ENCODE measurements at places on chromosomes 12 and 14.

DNA sequence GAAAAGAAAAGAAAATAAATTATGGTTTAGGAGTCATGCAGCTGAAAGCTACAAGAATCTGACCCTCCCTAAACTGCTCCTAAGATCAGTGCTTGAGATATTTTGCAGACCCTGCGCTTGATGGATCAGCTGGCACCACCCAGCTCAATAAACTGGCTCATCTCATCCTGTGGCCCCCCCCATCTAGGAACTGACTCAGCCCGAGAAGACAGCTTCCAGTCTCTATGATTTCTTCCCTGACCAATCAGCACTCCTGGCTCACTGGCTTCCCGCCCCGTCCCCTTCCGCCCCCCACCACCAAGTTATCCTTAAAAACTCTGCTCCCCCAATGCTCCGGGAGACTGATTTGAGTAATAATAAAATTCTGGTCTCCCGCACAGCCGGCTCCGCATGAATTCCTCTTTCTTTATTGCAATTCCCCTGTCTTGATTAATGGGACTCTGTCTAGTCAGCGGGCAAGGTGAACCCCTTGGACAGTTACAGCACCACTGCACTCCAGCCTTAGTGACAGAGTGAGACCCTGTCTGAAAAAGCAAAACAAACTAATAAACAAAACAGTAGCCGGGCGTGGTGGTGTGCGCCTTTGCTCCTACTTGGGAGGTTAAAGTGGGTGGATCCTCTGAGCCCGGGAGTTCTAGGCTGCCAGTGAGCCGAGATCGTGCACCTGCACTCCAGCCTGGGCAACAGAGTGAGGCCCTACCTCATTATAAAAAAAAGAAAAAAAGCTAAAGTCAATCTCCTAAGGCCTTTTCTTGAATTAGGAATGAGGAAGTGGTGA, 24.5 kb upstream of the SPTLC2 start:
- DNase-seq, result no peak

DNA sequence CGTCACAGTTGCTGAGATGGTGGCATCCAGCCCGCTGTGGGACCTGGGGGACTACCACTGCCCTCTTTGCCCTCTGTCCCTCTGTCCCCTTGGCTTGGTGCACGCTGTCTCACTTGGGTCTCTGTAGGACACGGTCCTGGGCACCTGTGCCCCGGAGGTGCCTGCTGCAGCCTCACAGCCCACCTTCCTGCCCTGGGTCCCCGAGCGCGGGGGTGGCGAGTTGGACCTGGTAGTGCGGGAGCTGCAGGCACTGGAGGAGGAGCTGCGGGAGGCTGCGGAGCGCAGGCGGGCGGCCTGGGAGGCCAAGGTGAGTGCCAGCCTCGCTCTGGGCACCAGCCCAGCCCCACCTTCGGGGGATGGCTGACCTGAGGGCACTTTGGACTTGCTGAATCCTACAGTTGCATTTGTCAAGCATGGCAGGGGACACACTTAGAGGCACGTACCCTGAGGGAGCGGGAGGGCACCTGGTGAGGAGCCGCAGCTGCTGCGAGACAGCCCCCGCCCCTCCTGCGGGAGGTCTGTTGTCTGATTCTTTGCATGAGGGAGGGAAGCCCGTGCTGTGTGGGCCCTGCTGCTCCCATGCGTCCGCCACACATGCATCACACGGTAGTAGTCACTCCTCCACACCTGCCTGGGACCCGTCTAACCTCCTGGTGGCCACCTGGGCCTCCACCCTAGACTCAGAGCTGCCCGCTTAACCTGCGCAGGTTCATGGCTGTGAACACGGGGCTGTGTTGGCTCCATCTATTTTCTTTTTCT, 6.8 kb downstream of the TEDC1 start:
- no peak for DNase-seq

DNA sequence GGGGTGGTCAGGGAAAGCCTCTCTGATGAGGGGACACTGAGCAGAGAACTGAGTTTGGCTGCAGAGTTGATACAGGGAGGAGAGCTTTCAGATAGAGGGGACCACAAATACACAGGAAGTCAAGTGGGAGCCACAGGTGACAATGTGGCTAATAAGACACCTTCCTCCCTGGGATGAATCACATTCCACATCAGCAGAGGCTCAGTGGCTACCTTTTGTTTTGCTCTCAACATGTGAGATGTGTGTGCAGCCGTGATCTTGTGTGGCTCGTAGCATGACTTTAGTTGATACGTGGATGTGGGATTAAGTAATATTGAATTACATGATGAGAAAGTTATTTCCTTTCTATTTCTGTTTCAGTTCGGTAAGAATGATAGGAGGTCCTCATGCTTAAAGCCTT, 7.5 kb downstream of the CRADD start:
- DNase-seq, result no peak

- DNase-seq, result no peak
These were observed 79.8 kb downstream of the MYRFL start for GRCh38 chr12:69904777-69905176.

DNA sequence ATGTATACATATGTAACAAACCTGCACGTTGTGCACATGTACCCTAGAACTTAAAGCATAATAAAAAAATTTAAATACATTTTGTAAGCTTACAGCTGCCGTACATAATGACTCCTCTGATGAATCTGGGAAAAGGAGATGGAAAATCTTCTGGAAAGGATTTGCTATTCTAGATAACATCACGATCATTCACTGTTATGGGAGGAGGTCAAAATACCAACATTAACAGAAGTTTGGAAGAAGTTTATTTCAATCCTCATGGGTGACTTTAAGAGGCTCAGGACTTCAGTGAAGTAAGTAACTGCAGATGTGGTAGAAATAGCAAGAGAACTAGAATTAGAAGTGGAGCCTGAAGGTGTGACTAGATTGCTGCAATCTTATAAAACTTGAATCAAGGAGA, 172.2 kb downstream of the SLC16A7 start:
- no peak for DNase-seq

- DNase-seq, result no peak
These were observed 109.8 kb upstream of the CPSF6 start for GRCh38 chr12:69129564-69129963.

GRCh38 chr14:61438860-61439765, 117.7 kb downstream of the PRKCH start:
- DNase-seq, result no peak

DNA sequence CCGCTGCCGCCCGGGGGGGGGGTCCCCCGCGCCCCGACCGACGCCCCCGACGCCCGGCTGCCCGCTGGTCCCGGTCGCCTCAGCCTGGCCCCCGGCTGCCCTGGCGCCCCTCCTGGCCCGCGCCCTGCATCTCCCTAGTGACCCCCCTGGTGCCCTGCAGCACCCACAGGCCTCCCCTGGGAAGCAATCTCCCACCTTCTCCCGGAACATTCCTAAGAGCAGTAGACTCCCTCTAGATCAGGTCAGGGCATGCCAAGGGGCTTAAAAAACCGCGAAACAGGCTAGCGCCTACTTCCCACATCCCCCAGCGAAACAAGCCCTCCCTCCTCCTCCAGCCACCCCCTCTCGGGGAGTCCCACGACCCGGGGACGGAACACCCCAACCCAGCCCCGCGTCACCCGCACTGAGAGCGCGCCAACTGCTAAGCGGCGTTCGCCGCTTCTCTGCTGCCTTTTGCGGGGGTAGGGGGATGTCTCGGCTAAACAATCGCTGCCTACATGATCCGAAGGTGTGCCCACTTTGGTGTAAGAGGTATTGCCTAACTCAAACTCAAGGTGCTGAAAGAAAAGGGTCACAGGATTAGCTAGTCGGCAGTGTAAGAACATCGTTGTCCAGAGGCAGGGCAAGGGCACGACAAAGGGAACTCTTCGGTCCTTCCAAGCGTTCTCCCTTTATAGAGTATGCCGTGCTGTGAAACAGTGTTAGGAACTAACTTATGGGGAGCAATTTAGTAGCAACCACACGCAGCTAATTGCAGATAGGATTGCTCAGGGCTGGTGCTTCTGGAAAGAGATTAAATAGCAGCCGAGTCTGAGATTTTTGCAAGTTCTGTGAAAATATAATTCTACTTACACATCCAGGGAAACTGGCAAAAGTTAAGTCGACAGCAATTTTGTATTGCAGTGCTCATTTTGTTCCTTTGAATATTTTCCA, 619 bp upstream of the NTN4 start:
- no peak for DNase-seq

DNA sequence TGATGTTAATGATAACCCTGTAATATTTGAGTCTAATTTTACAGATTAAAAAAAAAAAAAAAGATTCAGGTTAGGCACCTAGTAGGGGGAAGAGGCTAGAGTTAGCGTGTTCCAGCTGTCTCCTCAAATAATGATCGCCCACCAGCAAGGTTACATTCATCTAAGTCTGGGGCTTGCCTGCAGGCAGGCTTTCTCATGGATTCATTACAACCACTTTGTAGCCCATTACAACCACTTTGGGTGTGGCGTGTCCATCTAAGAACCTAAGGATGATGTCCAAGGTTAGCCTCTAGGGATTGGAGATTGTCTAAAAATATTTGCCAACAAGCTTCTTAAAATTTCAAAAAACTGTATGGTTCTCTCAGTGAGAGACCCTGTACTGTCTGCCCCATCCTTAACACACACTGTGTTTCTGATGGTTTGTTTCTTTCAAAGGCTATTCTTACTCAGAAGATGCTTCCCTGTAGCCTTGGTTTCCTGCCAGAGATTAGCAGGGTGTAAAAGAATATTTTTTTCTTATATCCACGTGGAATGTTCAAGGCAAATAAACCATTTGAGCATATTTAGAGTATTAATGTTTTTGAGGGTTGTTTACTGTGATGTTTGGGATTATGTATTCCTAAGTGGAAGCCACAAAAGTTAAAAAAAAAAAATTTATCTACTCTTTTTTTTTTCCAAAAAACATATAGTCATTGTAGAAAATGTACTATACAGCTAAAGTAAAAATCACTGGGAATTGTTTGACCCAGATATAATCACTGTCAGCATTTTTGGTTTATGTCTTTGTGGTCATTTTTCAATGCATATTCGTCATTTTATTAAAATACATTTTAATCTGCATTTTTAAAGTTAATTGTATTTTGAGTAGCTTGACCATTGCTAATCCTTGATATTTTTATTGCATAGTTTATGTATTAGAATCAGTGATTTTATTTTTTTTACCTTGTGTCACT, 1.7 kb downstream of the DYNC1H1 start:
- no peak for DNase-seq

- DNase-seq, result no peak
These were observed 67.3 kb downstream of the PRIMA1 start for GRCh38 chr14:93720981-93721483.

- DNase-seq, result no peak
These were observed 158.6 kb upstream of the CCND2 start for GRCh38 chr12:4114986-4115385.

DNA sequence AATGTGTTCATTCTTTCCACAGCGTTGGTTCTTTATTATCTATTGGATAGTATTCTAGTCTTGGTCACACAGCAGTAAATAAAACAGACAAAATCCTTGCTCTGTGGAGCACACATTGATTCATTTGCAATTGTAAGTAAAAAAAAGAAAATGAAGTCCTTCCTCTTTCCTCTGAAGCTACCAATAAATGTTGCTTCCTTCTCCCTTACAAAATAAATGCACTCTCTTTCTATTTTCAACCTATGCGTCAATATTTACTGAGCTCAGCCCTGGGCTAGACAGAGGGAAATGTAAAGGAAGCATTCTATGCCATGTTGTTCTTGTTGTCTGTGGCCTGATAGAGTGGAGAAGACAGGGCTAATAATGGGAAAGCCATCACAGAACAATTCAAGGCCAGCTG, 2.9 kb downstream of the ABHD12B start:
- no peak for DNase-seq

GRCh38 chr12:48681399-48681709, 684 bp downstream of the KANSL2 start:
- DNase-seq, result no peak

DNA sequence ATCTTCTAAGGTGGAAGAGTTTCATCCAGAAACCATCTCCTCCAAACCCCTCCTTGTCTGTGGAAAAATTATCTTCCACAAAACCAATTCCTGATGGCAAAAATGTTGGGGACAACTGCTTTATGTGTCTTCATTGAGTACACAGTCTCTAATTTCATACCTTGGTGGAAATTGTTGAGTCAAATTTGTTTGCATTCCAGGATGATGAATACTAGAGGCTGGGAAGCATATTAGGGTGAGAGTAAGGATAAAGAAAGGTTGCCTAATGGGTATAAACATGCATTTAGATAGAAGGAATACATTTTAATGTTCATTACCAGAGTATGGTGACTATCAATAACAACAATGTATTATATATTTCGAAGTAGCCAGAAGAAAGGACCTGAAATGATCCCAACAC, 98.2 kb downstream of the C12orf42 start:
- DNase-seq, result no peak

GRCh38 chr12:14923944-14924343, 14.4 kb downstream of the ERP27 start:
- no peak for DNase-seq

GRCh38 chr14:93974299-93974698, 2.1 kb downstream of the ASB2 start:
- DNase-seq, result no peak

- DNase-seq, result no peak
These were observed 61.8 kb downstream of the PLBD1 start for GRCh38 chr12:14505626-14506596.

GRCh38 chr12:51907083-51907855, at the start of gene ACVRL1:
Gene ACVRL1 (plus strand): TSS chr12:51907504. CDS start chr12:51912475, 4,971 bp downstream.
- DNase-seq, result no peak

DNA sequence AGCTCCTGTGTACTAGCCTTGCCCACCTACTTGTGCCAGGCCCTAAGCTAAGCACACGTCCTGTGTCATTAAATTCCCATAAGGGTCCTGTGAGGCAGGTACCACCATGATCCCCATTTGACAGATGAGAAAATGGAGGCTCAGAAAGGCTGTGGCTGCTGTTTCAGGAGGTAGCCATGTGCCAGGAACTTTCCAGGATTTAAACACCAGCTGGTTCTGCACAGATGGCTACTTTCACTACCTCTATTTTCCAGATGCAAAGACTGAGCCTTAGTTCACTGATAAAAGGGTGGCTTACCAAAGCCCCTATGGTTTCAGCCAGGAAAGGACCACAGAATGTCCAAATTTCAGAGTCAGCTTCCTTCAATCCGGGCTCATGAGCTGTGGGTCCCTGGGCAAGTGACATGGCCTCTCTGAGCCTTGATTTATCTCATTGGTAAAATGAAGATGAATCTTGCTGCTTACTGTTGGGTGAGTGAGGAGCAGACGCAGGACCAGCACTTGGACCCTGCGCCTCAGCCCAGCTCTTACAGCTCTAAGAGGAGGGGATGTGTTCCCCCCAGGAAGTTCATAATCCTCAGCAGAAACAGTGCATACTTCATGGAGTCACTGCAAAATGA, 23.5 kb downstream of the CMKLR1 start:
- no peak for DNase-seq

GRCh38 chr12:16756833-16757555, 151.0 kb upstream of the LMO3 start:
- no peak for DNase-seq

GRCh38 chr14:54483846-54484245, 4.9 kb downstream of the GMFB start:
- DNase-seq, result no peak

DNA sequence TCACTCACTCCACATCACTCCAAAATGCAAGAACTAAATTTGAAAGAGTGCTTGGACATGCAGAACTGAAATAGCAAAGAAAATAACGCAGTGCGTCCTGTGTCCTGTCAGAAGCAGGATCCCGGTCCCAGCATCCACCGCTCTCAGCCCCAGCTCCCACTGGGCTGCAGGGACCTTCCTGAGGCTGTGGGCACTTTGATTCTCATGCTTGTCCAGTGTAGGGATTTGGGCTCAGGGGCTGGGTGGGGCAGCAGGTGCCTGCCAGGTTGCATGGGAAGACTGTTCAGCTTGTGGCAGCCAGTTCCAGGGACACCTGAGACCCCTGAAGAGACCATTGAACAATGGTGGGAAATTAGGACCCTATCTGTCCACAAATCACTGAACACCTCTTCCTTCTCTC, 140.0 kb upstream of the FKBP4 start:
- DNase-seq, result no peak

- DNase-seq, result no peak
These were observed 224.8 kb downstream of the SLC16A7 start for GRCh38 chr12:59820594-59821011.

All from stimulated activated CD4-positive, alpha-beta T cell treated with anti-CD3 and anti-CD28 coated beads, Interleukin-1b, Interleukin-23, amount 100 ng/mL, for 24 hours (primary cell).